CD4-positive, alpha-beta T cell treated with Interleukin-6 for 4 hours (primary cell): ENCODE measurements at places on chromosomes 16 and 17.
A peak's percentile ranks its signal among the peaks of the same experiment; 100 is the strongest.

DNA sequence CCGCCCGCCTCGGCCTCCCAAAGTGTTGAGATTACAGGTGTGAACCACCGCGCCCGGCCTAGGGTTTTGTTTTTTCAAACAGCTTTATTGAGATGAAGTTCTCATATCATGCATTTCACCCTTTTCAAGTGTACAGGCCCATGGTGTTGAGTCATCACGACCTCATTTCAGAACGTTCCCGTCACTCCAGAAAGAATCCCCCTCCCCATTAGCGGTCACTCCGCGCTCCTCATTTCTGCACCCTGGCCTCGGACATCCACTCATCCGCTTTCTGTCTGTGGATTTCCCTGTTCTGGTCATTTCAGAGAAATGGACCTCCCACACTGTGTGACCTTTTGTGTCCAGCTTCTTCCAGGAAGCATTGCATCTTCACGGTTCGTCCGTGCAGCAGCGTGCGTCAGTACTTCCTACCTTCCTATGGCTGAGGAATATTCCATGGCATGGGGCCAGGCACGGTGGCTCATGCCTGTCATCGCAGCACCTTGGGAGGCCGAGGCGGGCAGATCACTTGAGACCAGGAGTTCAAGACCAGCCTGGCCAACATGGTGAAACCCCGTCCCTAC lies 135.2 kb upstream of the GSE1 start:
- no peak for DNase-seq

GRCh38 chr16:81446907-81447268 lies 2.3 kb downstream of the CMIP start:
- no peak for DNase-seq

GRCh38 chr16:28140788-28141618 lies 70.8 kb downstream of the XPO6 start:
- DNase-seq, result peak; percentile 76

GRCh38 chr17:1077581-1077985 lies 80.7 kb downstream of the TIMM22 start:
- no peak for DNase-seq

DNA sequence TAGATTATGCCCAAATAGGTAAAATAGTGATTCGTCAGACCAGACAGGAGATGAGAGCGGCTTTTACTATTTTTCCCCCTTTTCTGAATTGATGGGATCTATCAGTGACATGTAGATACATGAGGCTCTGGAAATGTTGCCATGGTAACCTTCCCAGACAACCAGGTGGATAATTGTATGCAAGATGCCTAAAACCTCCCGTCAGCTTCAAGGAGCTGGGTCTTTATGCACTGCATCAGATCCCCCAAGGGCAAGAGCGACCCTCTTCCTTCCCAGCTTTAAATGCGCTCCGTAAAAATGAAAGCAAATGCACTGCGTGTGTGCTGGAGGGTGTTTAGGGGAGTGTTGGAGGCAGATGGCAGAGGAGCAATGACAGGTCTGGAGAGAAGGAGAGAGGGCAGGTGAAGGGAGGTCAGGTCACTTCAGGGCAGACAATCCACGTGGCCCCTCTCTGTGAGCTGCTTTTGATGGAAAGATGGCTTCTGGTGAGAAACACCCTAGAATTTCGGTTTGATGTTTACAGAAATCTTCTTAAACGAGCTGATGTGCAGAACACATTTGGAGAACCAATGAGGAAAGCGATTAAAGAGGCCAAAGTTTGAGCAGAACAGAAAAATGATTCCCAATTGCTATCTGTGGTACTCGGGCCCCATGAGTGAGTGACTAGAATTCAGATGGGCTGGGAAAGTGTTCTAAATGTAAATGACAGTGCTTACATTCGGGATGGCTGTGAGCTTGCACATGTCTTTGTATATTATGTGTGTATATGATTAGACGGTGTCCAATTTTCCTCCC lies 461.7 kb upstream of the HSBP1 start:
- no peak for DNase-seq

- no peak for DNase-seq
Measured at GRCh38 chr16:67444259-67445125, 13.6 kb downstream of the HSD11B2 start.
